NCI-H2081 treated with DMSO at 0.1 percent for 48 hours (cell line): ENCODE measurements at places on chromosomes 11 and 22.

DNA sequence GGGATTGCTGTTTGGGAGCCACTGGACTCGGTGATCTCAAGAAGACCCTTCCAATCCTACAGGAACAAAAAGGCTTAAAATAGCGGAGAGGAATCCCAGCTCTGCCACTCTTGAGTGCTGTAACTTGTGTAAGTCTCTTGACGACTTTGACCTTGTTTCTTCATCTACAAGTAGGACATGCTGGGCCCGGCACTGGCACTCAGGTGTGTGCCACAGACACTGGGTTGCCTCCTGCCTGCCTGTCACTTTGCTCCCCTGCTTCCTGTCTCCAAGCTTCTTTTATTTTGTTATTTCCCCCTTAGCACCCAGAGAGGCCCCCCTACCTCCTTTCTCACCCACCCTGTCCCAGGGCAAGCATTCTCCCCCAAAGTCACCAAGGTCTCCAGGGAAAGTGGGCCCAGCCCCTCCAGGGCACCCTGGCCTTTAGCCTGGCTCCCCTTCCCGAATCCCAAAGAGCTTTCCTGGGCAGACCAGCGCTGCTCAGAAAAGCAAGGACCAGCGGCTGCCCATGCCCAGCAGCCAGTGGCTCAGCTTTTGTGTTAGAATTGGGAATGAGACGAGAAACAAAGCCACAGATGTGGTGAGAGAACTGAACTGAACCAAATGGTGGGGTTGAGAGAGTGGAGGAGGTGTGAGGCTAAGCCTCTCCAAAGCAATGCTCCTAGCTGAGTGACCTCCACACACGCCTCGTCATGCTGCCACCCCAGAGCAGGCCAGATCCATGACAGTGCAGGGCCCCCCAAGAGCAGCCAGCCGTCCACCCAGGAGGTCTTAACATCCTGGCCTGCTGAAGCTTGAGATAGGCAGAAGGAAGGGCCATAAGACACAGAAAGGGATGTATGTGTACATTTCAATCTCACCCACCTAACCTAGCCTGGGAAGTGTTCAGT lies 4.5 kb downstream of the TRIM29 start:
- DNase-seq: no peak

- DNase-seq: no peak
Observed at GRCh38 chr22:49124608-49125007, 703.1 kb downstream of the BRD1 start.

DNA sequence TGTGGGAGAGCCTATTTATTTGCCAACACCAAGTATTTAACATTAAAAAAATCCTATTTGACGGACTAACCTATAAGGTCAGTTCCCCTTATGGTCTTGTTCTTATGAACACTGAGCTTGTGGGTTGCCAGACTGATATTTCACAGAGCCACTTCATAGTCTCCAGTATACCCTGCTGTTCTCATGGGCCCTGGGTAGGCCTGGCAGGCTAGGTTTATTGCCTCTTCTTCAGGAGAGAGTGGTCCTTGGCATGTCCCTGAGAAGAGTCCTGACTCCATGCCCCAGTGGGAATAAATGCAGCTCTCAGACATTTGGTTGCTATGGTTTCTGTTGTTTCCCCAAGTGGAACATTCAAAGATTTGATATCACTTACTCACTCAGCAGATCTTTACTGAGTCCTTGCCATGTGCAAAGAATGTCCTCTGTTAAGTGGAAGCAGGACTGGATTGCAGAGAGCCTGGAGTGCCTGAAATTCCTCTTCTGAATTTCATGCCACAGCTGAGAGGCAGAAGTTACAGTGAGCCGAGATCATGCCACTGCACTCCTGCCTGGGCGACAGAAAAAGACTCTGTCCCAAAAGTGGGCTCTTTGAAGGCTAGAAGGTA lies 15.7 kb downstream of the SLC5A1 start:
- no peak for DNase-seq

DNA sequence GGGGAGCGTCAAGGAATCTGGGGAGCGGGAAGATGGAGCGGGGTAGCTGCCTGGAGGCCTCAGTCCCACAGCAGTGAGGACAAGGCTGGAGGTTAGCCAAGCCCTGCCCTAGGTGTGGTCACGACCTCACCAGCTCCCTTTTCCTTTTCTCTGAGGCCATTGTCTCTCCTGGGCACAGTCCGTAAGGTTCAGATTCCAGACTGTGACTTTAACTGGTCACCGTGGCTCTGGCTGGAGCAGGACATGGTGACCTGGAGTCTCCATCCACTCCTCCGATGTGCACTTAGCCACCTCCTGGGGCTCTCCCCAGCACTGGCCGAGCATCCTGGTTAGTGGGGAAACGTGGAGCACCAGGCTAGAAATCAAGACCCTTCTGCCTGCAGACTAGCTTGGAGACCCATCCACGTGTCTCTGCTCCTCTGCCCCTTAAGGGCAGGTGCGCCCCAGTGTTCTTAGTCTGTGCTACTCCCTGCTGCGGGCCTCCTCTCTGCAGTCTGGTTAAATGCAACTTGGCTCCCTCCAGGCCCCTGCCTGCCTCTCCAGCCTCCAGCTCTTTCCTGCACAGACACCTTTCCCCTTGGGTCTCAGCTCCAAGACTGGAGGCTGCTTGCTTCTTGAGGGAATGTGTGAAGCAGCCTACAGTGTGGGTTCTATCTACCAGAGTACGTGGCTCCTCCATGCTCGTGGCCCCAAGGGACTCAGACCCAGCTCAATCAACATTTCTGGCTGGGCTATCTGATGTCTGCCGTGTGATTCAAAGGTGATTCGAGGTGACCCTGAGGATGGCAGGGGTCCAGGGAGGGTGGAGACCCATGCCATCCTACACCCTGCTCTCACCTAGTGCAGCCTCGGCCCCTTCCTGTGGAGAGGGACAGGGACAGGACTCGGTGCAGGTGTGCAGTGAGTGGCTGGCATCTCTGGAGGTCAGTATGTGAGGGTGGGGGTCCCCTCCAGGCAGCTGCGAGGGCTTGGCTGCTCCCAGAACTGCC lies 5.2 kb downstream of the SLC25A1 start:
- DNase-seq: no peak

DNA sequence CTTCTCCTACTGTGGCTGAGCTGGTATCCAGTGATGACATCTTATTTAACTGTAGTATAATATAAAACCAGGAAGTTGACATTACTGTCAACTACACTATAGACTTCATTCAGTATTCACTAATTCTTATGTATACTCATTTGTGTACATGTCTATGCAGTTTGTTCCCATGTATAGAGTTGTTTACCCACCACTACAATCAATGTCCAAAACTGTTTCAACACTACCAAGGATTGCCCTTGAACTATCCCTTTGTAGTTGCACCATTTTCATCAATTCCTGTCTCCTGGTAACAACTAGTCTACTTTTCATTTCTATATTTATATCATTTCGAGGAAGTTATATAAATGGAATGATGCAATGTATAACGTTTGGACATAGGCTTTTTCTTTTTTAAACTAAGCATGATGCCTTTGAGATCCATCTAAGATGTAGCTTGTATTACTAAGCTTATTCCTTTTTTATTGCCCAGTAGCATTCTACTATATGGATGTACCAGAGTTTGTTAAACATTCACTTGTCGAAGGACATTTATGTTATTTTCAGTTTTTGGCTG lies 39.2 kb downstream of the TMEM135 start:
- DNase-seq: no peak

DNA sequence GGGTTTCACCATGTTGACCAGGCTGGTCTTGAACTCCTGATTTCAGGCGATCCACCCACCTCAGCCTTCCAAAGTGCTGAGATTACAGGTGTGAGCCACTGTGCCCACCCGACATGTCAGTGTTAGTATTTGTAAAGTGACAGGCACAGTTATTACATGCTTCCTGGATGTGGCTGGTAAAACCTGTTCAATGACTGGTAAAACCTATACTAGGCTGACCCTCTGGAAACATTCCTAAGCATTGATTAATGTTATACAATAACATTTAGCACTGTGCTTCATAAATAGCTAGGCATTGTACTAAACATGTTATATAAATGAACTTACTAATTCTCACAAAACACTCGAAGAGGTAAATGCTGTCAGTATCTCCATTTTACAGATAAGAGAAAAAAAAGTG lies 20.9 kb upstream of the JHY start:
- no peak for DNase-seq

- no peak for DNase-seq
Observed at GRCh38 chr22:29458551-29458950, 20.2 kb downstream of the RFPL1 start.

GRCh38 chr11:133712051-133712560 lies 133.2 kb downstream of the SPATA19 start:
- no peak for DNase-seq

DNA sequence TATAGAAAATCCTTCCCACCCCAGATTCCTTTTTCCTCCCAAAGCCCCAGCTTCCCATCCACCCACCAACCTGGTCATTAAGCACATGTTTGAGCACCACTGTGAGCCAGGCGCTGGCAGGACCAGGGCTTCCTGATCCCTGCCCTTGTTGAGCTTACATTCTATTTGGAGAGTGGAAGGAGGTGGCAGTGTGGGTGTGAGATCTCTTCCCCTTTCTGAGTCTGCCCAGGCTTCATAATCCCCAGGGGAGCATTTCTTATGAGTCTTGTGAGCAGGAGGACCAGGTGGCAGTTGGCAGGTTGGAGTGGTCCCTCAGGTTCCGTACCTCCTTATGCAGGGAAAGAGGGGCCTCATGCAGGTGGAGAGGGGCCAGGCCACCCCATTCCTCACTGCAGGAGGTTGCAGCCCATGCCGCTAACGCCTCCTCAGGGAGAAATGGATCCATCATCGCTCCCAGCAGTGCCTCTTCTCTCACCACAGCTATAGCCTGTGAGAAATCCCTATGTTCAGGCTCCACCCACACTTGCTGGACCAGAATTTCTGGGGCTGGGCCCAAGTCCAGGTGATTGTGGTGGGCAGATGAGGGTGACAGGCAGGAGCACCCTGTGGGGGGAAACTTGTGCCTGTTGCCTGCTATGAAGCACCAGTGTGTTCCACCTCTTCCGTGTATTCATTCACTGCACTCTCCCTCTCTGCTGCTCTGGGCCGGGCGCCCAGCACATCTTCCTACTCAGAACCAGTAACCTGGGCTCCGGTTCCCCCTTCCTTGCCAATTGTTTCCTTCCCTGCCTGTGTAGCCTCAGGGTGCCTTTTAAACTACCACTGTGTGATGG lies 23.5 kb downstream of the UBE2L3 start:
- no peak for DNase-seq

DNA sequence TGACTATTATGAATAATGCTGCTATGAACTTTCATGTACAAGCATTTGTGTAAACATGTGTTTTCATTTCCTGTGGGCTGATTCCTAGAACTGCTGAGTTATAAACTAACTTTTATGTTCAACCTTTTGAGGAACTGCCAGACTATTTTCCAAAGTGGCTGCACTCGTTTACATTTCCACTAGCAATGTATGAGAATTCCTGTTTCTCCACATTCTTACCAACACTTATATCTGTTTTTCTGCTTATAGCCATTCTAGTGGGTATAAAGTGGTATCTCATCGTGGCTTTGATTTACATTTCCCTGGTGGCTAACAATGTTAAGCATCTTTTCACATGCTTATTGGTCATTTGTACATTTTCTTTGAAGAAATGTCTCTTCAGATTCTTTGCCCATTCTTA lies 35.2 kb upstream of the SCUBE2 start:
- no peak for DNase-seq

- no peak for DNase-seq
Observed at GRCh38 chr11:119530509-119530908, 107.5 kb upstream of the THY1 start.

DNA sequence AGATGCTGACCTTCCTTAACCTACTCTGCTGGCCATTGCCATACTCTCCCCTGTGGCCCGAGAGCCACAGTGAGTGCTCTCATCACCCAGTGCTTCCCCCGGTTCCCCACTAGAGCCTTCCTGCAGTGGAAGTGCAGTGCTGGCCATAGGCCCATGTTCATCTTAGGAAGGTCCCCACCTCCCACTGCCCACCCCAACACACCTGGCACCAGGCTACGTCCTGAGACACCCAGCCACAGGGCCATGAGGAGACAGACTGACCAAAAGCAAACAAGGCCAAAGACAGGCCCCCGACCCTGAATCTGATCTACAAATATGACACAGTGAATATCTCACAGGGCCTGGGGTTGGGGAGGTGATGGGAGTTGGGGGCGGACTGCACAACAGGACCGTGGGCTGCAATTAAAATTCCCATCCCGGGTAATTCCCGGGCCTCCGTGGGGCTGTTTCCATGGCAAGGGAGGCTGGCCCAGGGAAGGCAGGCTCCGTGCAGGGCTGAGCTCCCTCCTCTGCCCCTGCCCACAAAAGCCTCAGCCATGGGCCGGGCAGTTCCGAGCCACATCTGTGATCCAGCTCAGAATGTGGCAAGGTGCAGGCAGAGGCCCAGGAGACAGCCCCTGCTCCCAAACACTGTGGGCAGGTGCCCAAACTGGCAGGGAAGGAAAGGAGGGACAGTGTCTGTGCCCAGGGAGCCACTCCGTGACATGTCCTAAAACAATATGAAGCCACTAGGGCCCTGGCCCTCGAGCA lies 5.1 kb upstream of the CHST1 start:
- DNase-seq: no peak

DNA sequence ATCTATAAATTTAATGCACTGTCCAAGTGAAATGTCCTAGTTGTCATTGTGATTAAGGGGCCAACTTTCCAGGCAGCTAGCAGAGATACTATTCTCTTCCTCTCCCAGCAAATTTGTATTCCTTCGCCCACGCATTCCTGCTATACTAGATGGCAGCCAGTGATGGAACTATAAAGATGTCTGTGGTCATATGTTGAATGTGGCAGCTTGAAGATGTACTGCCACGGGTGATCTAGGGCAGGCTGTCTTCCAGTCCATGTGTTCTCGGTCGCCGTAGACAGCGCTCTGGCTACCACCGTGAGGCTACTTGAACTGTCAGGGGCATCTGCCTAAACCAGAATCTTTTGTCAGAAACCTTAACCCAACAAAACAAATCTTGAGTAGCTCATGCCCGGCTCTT lies 8.3 kb upstream of the SIDT2 start:
- no peak for DNase-seq

- no peak for DNase-seq
Observed at GRCh38 chr11:109747839-109748238, 325.8 kb downstream of the C11orf87 start.

DNA sequence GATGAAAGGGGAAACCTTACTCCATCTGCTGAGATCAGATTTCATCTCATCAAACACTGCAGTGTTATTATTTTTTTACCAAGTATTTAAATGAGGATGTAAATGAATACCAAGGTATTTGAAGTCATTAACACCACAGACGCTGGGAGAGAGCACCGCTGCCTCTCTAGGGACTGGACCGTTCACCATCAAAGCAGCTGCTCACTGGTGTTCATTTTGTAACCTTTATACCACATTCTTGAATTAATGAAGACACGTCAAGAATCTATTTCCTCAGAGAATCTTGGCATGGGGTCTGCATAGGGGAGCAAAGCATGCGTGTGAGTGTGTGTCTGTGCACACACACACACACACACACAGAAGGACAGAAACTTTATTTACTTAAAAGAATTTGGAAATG lies 15.6 kb downstream of the SIAE start:
- no peak for DNase-seq

- DNase-seq: no peak
Observed at GRCh38 chr11:134888821-134889220, 476.8 kb upstream of the B3GAT1 start.

DNA sequence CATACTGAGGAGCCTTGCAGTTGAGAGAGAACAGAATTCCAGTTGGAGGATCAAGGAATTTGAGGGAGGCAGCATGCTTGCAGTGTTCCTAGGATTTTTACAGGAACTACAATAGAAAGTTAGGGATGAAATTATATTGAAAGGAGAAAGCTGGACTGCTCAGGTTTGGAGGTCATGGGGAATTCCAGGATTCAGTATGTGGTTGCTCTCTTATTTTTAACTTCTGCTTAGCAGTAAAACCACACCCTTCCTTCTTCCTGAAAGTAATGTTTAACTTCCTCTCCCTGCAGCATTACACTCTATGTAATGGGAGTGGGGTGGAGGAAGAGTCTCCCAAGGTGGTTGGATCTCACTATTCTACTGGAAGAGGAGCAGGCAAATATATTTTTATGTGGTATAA lies 31.3 kb downstream of the CTNND1 start:
- DNase-seq: no peak
